ENCODE measurements at places on chromosomes 1 and 21. TPM values are rescaled to one million over a fixed set of nuclear protein-coding genes. Genes with fewer than 3 reads are reported as not detected.

DNA sequence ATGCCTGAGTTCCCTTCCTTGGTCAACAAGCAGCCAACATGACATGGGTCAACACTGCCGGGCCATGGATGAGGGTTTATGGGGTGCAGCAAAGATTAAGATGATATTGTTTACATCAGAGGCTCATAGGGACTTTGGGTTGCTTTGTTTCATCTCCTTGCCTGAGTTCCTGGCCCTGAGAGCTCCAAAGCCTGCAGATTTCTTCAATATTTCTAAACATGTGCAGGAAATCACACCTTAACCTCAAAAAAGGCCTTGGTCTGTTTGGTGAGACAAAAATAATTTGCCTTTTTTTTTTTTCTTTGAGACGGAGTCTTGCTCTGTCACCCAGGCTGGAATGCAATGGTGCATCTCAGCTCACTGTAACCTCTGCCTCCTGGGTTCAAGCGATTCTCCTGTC, 876 bp downstream of the SLAMF8 start:
- H3K27me3 ChIP-seq: peaks cover 12% of the 10 kb centered on the region
- no peak overlapping the region for H3K27ac ChIP-seq
- peaks cover 2% of the 10 kb centered on the region for H3K4me1 ChIP-seq

- H3K4me3 ChIP-seq: no peak overlapping the region
- H3K4me1 ChIP-seq: no peaks in the 10 kb centered on the region
- no peak overlapping the region for H3K27ac ChIP-seq
- peaks cover 29% of the 10 kb centered on the region for H3K27me3 ChIP-seq
Measured at GRCh38 chr1:12643079-12643478, 806 bp upstream of the AADACL4 start.

DNA sequence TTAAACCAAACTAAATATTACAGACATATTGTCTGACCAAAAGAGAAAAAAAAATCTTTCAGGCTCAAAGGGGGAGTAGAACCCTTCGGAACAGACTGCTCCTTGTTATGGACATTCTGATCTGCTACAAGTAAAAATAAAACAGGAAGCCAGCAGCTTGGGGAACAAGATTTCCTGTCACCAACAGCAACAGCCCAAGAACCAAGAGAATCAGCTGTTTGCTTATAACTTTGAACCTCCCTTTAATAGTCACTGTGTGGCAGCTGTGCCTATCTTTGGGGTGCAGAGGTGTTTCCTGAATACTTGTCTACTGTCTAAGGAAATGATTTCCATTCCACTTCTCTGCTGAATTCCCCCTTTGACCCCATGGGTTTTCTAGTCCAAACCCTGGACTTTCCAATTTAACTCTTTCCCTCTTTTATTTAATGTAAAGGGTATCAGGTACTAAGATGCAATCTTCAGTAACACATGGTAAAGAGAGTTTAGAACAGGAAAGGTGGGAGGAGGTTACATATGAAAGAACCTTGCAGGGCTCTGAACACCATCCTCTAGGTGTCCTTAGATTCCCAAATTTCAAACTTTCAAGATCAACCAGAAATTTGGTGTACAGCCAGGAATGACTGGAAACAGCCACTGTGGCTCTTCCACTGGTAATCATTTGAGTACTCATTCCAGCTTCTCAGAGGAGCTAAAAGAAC, 38.6 kb downstream of the GPR3 start:
- H3K27ac ChIP-seq: no peak overlapping the region
- peak; percentile 15 for DNase-seq
- H3K36me3 ChIP-seq: peaks cover 14% of the 10 kb centered on the region
- H3K27me3 ChIP-seq: no peaks in the 10 kb centered on the region
- H3K4me1 ChIP-seq: peaks cover 19% of the 10 kb centered on the region

GRCh38 chr1:40652979-40653378, 12.5 kb downstream of the RIMS3 start:
- peaks cover 37% of the 10 kb centered on the region for H3K27me3 ChIP-seq
- H3K36me3 ChIP-seq: no peaks in the 10 kb centered on the region
- H3K27ac ChIP-seq: no peak overlapping the region

DNA sequence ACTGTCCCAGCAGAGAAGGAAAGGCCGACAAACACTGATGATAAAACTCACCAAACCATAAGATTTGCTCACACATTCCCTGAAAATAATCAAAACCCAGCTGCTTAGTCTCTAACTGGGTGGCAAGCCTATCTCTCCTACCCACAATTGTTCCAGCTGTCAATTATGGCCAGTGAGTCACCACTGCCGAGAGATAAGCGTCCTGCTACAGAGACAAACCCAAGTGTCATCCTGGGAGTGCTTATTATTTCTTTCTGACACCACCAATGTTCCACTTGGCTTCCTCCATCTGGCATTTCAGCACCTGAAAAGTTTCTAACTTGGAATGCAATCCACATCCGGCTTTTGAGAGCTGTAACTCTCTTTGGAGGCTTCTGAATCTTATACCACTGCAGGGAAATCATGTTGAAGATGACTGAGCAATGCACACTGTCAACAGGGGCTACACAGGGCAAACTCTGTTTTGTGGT, 51.5 kb upstream of the VAV3 start:
- DNase-seq: no peak
- H3K27ac ChIP-seq: no peak overlapping the region
- no peaks in the 10 kb centered on the region for H3K27me3 ChIP-seq
- no peak overlapping the region for H3K4me3 ChIP-seq
- no peaks in the 10 kb centered on the region for H3K4me1 ChIP-seq

- H3K4me1 ChIP-seq: no peaks in the 10 kb centered on the region
- H3K4me3 ChIP-seq: no peak overlapping the region
- H3K27me3 ChIP-seq: no peaks in the 10 kb centered on the region
Measured at GRCh38 chr1:80085067-80085466, 1078.5 kb upstream of the ADGRL4 start.

DNA sequence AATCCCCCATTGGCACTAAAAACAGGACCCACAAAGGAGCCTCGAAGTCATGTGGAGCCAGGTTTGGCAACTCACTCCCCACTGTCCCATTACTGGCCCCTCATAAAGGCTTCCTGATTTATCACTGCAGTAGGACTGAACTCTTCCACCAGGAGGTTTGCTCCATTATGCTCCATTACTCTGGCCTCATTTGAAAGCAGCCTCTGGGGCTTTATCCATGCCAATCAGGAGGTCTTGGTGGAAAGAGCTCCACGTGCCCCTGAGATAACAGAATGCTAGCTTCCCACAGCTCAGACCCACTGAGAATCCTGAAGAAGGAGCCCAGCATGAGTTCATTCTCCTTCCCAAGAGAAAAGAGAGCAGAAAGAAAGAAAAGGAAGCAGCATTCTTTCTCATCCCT, 76.4 kb downstream of the HIVEP3 start:
- peaks cover 5% of the 10 kb centered on the region for H3K27me3 ChIP-seq
- H3K4me3 ChIP-seq: no peak overlapping the region
- H3K4me1 ChIP-seq: peaks cover 9% of the 10 kb centered on the region
- no peak for DNase-seq
- no peaks in the 10 kb centered on the region for H3K36me3 ChIP-seq

DNA sequence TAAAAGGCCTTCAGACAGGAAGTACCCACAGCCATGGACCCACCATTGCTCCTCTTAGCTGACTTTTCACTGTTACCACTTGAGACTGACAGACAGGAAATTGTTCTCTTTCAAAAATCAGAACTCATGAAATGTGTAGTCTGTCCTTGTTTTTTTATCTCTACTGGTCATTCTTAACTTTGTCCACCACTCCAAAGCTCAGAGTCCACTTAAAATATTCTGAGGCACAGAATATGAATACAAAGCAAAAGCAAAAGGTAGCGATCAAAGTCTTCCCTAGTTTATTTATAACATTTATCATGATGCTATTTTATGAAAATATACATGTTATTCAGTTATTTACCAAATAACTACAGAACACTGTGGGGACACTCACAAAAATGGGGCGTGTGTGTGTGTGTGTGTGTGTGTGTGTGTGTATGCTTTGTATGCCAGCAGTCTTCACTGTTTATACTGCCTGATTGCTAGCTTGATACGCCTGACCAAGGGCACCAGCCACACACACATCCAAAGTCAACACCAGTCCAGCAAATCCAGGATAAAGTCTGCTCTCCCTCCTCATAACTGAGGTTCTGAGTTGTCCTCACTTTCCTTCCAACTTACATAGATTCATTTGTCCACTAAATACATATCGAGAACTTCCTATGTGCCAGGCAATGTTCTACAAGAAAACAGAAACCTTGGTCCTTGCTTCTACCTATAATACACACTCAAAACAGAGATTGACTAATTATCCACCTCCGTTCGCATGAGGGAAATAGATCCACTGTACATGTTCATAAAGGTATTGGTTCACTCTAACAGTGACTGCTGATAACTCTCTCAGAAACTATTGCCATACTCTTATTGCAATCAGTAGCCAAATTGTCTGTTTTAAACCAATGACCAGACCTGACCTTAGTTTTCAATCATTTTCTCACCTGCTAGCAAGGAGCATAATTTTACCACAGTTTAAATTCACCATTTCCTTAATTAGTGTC, 79.4 kb downstream of the ERICH3 start:
- no peaks in the 10 kb centered on the region for H3K36me3 ChIP-seq
- H3K4me1 ChIP-seq: no peaks in the 10 kb centered on the region
- no peaks in the 10 kb centered on the region for H3K27me3 ChIP-seq
- H3K4me3 ChIP-seq: no peak overlapping the region
- no peak overlapping the region for H3K27ac ChIP-seq
- DNase-seq: no peak

- no peaks in the 10 kb centered on the region for H3K4me1 ChIP-seq
- H3K27ac ChIP-seq: no peak overlapping the region
- no peaks in the 10 kb centered on the region for H3K27me3 ChIP-seq
- no peak for DNase-seq
- no peaks in the 10 kb centered on the region for H3K36me3 ChIP-seq
Measured at GRCh38 chr1:79302380-79302930, 295.9 kb upstream of the ADGRL4 start.

DNA sequence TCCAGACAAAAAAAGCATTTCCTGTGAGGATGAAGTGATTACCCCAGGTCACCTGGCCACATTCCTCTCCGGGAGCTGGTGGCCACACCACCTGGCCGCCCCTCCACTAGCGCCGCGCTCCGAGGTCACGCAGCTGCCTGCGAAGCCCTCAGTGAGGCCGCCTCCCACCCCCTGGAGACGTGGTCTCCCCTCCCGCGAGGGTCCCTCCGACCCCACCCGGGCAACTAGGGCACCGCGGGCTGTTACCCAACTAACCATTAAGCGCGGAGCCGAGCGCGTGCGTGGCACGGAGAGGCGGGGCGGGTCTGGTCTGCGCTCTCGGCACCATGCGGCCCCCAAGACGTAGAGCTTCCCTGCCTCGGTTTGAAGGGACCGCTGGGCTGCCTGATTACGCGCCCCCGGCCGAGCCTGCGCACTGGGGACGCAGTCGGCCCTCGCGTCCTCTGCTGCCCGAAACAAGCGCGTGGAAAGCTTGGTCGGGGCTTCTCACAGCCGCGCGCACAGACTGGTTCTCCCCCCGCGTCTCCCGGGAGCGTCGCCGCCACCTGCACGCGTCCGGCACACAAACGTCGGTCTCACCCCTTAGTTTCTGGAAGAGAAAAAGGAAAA, 106.5 kb downstream of the SLC16A1 start:
- H3K27me3 ChIP-seq: no peaks in the 10 kb centered on the region
- H3K36me3 ChIP-seq: no peaks in the 10 kb centered on the region
- no peak overlapping the region for H3K27ac ChIP-seq
- H3K4me1 ChIP-seq: no peaks in the 10 kb centered on the region
- H3K4me3 ChIP-seq: peak overlapping the region; percentile 22

DNA sequence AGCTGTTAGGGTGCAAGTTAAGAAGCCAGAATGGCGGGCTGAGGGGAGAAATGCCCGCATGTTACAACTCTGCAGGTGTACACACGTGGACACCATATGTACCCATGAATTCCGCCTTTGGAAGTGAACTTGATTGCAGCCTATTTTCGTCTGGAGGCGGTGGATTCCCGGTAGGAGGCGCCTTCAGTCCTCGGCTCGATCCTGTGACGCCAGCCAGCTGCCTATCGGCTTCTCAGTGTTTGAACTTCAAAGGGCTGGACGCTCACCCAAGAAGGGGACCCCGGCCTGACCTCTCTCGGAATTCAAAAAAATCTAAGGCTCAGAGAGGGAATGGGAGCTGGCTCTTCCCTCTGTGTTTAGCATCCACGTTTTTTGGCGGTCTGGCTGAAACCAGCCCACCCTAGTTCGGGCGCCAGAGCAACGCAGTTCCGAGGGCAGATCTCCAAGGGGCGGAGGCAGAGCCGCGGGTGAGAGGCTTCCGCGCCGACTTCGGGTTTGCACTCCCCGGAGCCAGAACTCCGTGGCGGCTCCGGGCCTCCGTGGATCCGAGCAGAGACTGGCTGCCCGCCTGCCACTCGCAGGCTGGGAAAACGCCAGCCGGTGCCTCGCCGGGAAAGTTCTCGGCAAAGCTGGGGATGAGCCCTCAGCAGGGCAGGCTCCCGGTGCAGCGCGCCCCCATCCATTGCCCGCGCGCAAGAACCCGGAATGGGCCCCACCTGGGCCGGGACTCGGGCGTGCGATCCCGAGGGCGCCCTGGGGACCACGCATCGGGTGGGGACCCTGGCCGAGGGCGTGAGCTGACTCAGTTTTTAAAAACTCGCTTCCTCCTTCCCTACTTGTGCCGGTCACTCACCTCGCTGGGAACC, 996 bp upstream of the TMEM51 start:
- peak overlapping the region; percentile 80 for H3K4me3 ChIP-seq
- H3K36me3 ChIP-seq: peaks cover 2% of the 10 kb centered on the region
- H3K27ac ChIP-seq: peak overlapping the region; percentile 64
- H3K27me3 ChIP-seq: 0 out of 2 replicates have a peak, but pooled peaks cover 3% of the 10 kb centered on the region
- peak; percentile 91 for DNase-seq

DNA sequence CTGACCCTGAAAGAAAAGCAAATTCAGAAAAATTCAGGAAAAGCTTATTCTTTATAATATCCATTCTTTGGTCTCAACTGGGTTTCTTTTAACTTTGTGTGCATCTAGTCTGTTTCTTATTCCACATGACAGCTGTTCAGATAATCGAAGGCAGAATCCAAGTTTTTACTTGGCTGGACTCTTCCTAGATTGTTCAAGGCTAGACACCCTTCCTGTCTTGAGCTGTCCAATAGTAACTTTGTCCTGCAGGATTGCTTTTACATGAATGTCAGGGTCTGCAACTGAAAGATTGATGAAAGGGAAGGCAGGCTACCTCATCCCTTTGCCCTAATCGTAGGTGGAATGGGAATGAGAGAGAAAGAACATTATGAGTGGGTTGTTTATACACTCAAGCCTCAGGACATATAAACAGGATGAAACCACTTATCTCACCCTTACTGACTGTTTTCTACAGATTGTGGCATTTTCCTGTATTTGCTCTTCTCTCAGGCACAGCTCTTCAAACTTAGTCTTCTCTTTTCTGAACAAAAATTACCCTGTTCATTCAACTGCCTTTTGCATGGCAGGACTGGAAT, 76.9 kb downstream of the LEPR start:
- H3K4me1 ChIP-seq: no peaks in the 10 kb centered on the region
- no peaks in the 10 kb centered on the region for H3K36me3 ChIP-seq
- H3K27ac ChIP-seq: no peak overlapping the region
- H3K4me3 ChIP-seq: no peak overlapping the region
- H3K27me3 ChIP-seq: no peaks in the 10 kb centered on the region

LYPD8 gene
- not detected for total RNA-seq

STIL gene
- 17.2 TPM for total RNA-seq

PM20D1 gene
- total RNA-seq: not detected

AMY2A gene
- not detected for total RNA-seq

FMOD gene
- 0.18 TPM for total RNA-seq

MMP23B gene
- 1.1 TPM for total RNA-seq

PLXNA2 gene
- total RNA-seq: 0.72 TPM

CYP4Z1 gene
- total RNA-seq: not detected

All from IMR-90 (cell line).